ENCODE measurements at places on chromosomes 1 and 21.

- DNase-seq: peak; percentile 4
These were observed 2.7 kb downstream of the SERPINC1 start for GRCh38 chr1:173914366-173914871.

DNA sequence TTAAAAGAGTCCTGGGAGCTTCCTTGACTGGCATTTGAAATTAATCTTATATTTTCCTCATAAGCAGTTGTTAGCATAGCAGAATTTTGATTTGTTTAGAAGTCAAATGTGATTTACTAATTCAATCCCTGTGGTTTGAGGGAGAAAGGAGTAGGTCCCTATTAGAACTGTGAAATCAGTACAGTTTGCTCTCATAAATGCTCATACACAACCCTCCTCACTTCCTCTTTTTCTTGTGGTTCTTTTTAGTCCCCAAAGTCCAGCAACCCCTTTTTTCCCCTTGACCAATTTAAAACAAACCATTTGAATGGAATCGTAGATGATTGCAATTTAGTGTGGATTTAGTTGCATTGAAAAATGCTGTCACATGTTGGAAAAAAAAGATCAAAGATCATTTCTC is 9.2 kb upstream of the IFI44 start:
- no peak for DNase-seq

- DNase-seq: no peak
These were observed 222.7 kb downstream of the PTPRU start for GRCh38 chr1:29458737-29459619.

DNA sequence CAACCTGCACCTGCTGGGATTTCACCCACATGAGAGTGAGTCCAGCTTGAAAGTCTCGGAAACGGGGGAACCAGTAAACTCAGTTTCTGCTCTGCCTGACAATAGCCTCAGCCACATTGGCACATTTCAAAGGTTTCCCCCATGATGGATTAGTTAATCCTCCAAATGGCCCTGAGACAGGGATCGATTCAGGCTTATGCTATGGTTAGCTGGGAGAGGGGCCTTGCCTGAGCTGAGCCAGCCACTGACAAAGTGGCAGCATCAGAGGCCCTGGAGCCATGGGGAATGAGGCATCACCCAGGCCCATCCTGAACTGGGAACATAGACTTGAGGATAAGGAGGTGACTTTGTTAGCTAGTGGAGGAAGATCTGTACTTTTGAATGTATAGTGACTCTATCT is 2.9 kb upstream of the CLSTN1 start:
- DNase-seq: no peak

- DNase-seq: no peak
These were observed 202.9 kb downstream of the ZP4 start for GRCh38 chr1:237687804-237688203.

GRCh38 chr1:58561633-58562032 is 15.1 kb upstream of the OMA1 start:
- DNase-seq: no peak

DNA sequence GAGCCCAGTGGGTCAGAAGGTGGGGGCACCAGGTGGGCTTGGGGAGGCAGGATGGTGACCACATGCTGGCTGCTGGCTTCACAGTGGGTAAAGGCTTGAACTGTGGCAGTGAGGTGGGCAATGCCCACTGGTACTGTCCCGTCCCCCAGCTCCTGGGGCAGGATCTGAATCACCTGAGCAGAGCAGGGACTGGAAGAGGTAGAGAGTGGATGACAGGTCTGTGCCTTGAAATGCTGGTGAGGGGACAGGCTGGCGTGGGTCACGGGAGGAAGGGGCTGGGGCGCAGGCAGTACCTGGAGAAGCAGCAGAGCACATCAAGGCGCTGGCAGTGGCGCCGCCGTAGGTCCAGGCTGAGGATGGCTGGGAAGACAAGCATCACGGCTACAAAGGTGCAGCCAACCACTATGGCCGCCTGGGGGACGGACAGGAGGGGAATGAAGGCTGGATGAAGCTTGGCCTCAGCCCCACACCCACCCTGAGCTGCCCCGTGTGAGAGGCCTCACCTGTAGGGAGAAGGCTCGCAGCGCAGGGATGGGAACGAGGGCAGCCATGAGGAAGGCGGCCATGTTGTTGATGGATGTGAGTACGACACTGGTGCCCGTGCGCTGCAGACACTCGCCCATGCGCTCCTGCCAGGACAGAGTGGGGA is 14.9 kb downstream of the PTCH2 start:
- no peak for DNase-seq

DNA sequence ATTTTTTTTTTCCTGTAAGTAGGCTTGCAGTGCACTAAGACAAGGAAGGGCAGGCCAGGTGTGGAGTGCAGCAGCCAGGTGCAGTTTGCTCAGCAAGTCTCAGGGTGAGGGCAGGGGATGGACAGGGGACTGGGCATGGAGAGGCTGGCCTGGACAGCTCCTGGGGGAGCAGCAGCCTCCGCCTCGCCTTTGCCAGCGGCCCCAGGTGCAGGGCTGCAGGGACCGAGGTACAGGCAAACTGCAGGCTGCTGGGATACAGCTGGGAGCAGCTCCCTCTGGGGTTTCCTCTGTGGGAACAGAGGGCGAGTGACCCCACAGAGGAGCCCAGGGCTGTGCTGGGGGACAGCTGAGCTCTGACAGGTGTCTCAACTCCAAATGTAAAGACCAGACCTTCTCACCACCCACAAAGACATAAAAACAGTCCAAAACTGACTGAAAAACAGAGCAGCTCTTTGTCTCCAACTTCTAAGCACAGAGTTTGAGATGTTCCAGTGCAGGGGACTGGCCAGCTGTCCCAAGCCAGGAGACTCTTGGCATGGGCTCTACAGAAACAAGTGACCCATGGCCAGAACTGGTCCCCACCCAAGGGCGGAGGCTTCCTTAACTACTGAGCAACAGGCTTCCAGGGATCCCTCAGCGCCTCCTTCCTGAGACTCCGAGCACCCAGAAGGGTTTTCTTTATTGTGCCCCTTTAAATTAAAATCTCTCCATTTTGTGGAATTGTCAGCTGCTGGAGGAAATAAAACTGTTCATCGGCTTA is 27.7 kb upstream of the AJAP1 start:
- no peak for DNase-seq

Measured in myocyte (in vitro differentiated cells).